ENCODE measurements at places on chromosomes 12 and 14. TPM values are rescaled to one million over a fixed set of nuclear protein-coding genes. Genes with fewer than 3 reads are reported as not detected.

GRCh38 chr12:95784286-95784685 lies 6.3 kb downstream of the NTN4 start:
- no peak for DNase-seq

TTC6 gene
- polyA plus RNA-seq, result 0.73 TPM

DNA sequence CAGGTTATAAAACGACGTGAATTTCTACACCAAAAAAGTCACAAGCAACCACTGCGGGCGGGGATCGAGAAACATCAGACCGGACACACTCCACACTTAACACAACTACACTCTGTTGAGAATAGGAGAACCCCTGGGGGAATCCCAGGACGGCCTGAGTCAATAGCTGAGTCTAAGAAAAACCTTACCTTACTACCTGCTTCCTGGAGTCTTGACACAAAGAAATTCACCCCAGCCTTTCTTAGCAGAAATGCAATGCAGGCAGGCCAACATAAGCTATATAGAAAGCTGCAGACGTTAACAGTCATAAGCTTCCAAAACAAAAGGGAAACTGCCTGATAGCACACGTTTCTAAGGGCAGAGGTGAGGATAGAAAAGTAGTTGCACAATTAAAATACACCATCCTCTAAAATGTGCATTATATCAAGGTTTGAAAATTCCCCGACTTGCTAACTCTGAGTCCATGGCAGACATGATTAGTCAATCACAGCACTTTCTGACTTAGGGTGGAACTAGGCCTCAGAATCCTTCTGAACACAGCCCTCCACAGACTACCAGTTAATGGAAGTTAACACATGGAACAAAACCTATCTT lies 68.0 kb downstream of the CCDC88C start:
- DNase-seq, result no peak

TMBIM4 gene
- 125 TPM for polyA plus RNA-seq

- DNase-seq, result no peak
Observed at GRCh38 chr14:24327303-24327702, 7.6 kb downstream of the ADCY4 start.

GRCh38 chr14:64640839-64641238 lies 63.4 kb upstream of the PLEKHG3 start:
- no peak for DNase-seq

- peak; percentile 56 for DNase-seq
Observed at GRCh38 chr14:50559990-50560930, at the start of gene ATL1. Gene ATL1, plus strand, starts transcription at chr14:50560145. Its CDS starts 121 bp downstream, at chr14:50560266.

MYF5 gene
- not detected for polyA plus RNA-seq

- no peak for DNase-seq
Observed at GRCh38 chr12:51080136-51080535, 3.3 kb downstream of the CSRNP2 start.

KLRC3 gene
- polyA plus RNA-seq, result not detected

DEPDC4 gene
- polyA plus RNA-seq, result 5.1 TPM

GRCh38 chr12:57838594-57839302 lies 7.8 kb downstream of the CTDSP2 start:
- DNase-seq, result no peak

DNA sequence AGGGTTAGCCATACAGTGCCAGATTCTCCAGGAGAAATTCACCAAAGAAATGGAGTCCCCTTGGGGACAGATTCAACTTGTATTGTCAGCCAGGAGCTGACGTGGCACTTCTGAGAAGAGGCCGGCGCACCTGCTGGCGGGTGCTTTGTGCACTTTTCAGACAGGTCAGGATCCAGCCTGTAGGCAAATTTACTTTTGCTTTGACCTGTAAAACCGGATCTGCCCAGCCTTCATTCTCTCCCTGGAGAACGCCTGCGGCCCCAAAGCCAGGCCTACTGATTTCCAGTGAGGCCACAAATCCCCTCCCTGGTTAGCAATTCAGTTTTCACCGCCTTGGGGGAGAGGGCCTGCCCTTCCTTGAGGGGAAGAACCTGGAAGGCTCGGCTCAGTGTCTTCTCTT lies 17.4 kb downstream of the P2RX4 start:
- DNase-seq, result no peak

DNA sequence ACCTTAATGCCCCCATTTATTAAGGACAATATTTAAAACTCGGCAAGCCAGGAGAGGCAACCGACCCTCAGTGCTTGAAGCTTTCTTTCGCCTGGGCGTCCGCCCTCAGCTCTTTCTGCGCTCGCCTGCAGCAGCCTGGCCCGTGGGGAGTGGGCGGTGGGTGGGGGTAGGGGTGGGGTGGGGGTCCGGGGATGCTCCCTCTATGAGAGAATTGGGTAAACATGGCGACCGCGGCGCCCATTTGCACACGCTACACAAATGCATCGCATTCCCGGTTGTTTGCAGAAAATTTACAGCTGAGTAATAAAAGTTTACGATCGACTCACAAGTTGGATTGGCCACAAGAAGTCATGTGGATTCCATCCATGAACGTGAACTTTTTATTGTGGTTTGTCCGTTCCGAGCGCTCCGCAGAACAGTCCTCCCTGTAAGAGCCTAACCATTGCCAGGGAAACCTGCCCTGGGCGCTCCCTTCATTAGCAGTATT lies 7.7 kb downstream of the HOXC8 start:
- DNase-seq, result no peak

CLEC6A gene
- polyA plus RNA-seq, result 0.06 TPM

GRCh38 chr12:18139989-18140596 lies 50.1 kb upstream of the RERGL start:
- peak; percentile 29 for DNase-seq

DNA sequence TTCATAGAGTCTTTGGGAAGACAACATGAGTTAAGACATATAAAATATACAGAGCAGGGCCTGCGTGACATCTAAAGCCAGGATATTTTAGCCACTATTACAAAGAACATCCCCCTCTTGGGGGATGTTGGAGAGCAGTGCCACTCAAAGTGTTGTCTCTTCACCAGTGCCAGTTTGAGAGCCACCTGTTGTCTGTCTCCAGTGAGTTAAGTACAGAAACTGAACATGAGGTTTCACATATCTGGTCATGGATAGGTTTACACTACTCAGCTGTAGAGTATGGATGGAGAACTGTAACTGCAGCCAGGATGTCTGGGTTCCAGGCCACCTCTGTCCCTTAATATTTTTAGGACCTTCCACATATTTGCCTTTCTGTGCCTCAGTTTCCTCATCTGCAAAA lies 39.1 kb downstream of the RNFT2 start:
- no peak for DNase-seq

DNA sequence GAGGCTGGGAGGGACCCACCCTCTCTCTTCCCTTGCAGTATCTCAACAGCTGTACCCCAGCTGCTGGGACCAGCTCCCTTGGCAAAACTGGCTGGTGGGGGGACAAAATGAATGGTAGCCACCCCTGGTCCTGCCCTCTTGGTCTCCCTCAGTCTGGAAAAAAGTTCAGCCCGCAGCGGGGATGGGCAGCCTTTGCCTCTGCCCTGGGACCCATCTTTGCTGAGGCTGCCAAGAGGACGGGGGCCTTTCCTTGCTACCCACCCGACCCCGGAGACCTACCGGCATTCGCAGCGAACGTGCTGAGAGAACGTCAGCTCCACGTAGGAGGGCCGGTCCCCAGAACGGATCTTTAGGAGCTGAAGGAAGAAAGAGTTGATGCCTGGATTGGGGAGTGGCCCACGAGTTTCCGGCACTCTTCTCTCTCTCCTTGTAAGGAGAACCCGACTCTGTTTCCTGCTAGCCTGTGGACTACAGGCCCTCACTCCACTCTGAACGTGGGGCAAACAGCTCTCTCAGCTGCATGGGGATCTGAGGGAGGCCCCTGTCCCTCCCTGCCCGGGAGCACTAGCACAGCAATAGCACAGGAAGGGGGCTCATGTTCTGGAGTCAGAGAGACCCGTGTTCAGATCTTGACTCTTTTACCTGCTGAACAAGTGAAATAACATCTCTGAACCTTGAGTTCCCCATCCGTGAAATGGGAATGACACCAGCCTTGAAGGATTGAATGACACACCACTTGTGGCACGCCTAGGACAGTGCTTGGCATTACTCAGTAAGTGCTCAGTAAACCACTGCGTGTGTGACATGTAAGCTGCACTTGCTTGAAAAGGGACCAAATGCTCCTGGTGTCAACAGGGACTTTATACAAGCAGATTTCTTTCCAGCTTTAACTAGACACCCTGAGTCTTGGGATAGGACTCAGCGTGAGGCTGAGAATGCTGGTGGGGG lies 6.9 kb downstream of the PGF start:
- no peak for DNase-seq

CLMN gene
- polyA plus RNA-seq, result 19.0 TPM

DNA sequence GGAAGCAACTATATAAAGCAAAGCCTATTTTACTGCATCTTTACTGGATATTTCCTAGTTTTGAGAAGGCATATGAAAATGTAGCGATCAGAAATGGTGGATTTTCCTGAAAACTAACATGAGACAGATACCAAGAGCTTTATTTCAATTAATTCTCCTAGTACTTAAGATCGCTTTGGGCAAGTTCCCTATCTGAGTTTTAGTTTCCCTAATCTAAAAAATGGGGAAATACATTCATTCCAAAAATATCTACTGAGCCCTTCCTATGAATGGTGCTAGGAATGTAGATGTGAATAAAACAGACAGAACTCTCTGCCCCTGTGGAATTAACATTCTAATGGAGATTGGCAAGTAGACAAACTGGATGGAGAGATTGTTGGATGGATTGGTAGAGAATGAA lies 8.4 kb downstream of the CATSPERB start:
- no peak for DNase-seq

DNA sequence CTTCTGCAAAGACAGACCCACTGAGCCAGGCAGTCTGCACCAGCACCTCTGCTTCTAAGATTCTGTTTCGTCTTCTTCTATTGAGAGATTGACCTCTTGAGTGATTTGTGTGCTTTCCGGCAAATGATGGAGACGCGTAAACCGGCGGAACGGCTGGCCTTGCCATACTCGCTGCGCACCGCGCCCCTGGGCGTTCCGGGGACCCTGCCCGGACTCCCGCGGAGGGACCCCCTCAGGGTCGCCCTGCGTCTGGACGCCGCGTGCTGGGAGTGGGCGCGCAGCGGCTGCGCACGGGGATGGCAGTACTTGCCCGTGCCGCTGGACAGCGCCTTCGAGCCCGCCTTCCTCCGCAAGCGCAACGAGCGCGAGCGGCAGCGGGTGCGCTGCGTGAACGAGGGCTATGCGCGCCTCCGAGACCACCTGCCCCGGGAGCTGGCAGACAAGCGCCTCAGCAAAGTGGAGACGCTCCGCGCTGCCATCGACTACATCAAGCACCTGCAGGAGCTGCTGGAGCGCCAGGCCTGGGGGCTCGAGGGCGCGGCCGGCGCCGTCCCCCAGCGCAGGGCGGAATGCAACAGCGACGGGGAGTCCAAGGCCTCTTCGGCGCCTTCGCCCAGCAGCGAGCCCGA lies 703 bp downstream of the ASCL4 start:
- no peak for DNase-seq

DNA sequence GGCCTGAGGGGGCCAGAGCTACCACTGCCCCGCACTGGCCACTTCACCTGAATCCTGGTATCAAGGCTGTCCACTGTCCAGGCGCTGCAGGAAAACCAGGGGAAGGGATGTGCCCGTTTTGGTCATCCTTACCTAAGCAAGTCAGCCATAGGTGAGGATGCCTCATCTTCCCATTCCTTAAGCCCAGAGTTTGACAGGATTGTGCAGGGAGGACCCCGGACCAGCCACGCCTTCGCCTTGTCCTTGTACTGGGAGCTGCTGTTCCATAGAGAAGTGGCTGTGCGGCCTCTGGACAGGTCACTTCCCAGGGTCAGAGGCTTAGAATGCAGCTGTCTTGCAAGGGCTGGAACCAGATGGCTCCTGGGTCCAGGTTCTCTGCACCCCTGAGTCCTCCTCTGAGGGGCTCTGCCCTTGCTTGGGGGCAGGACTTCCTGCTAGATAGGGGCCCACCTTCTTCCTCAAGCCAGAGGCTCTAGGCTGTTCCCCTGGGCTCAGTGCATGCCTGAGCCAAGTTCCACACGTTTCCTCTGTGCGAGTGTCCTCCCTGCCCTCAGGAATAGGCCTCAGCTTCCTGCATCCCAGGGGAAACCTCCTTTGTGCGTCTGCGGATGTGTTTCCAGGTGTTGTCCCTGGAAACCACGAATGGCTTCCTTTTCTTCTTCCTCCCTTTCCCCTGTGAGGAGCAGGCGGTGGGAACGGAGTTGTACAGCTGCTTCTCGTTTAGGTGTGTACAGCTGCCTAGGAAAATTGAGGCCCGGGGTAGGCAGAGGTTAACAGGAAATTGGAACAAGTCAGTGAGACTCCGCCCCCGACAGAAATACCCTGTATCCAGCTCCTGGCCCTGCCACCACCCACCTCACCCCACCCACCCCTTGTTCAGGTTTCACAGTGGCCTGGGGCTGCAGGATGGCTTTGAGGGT lies 54.3 kb upstream of the RIN3 start:
- no peak for DNase-seq

GRCh38 chr14:54350203-54350602 lies 46.6 kb upstream of the CDKN3 start:
- no peak for DNase-seq

NGB gene
- polyA plus RNA-seq, result not detected

PPP1R36 gene
- 1.3 TPM for polyA plus RNA-seq

NANOG gene
- 0.32 TPM for polyA plus RNA-seq

GRCh38 chr12:3342051-3342450 lies 149.0 kb upstream of the PRMT8 start:
- peak; percentile 62 for DNase-seq

GRCh38 chr12:131752451-131752850 lies 41.6 kb downstream of the SFSWAP start:
- no peak for DNase-seq

DPY19L2 gene
- 99.4 TPM for polyA plus RNA-seq

DNA sequence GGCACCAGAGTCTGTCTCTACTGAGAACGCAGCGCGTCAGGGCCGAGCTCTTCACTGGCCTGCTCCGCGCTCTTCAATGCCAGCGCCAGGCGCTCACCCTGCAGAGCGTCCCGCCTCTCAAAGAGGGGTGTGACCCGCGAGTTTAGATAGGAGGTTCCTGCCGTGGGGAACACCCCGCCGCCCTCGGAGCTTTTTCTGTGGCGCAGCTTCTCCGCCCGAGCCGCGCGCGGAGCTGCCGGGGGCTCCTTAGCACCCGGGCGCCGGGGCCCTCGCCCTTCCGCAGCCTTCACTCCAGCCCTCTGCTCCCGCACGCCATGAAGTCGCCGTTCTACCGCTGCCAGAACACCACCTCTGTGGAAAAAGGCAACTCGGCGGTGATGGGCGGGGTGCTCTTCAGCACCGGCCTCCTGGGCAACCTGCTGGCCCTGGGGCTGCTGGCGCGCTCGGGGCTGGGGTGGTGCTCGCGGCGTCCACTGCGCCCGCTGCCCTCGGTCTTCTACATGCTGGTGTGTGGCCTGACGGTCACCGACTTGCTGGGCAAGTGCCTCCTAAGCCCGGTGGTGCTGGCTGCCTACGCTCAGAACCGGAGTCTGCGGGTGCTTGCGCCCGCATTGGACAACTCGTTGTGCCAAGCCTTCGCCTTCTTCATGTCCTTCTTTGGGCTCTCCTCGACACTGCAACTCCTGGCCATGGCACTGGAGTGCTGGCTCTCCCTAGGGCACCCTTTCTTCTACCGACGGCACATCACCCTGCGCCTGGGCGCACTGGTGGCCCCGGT lies at the start of gene PTGDR:
PTGDR (plus strand) TSS at position 198 of the 778 bp plus-strand sequence; CDS start at position 315, 117 bp downstream.
- DNase-seq, result no peak

DNA sequence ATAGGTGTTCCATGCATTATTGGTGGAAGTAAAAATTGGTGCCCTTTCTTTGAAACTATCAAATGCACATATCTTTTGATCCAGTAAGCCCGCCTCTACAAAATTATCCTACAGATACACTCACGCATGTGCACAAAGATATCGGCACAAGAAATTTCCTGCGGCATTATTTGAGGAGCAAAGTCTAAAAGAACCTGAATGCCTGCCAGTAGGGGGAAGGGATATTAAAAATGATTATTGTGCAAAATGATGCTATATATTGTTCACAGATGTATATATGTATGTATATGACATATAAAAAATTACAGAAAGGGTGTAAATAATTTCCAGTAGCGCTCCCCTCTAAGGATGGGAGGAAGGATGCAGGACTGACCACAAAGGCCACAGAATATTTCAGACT lies 24.7 kb upstream of the ADIPOR2 start:
- no peak for DNase-seq

POLR3B gene
- 15.5 TPM for polyA plus RNA-seq

Measured in left renal cortex interstitium (tissue), 4 donors.